ENCODE measurements at places on chromosomes 4 and X.

GRCh38 chrX:40146262-40147125 lies 48.7 kb upstream of the BCOR start:
- DNase-seq, result no peak

- no peak for DNase-seq
Observed at GRCh38 chr4:99856166-99856565, 38.1 kb downstream of the LAMTOR3 start.

DNA sequence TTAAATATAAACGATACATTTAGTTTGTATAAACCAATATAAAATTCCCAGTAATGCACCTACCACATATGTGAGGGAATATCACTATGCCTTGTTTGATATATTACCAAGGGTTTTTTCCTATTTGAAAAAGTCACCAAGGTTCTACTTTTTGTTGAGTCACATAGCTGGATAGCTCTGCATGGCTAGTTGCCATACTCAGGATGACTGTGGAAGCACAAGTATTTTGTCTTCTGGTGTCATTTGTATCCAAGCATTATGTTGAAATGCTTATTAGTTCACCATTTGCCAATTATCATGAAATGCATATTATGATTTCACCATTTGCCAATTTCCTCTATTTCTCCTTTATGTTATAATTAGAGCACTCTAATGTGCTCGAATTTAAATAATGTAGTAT lies 162.7 kb upstream of the TTC29 start:
- no peak for DNase-seq

DNA sequence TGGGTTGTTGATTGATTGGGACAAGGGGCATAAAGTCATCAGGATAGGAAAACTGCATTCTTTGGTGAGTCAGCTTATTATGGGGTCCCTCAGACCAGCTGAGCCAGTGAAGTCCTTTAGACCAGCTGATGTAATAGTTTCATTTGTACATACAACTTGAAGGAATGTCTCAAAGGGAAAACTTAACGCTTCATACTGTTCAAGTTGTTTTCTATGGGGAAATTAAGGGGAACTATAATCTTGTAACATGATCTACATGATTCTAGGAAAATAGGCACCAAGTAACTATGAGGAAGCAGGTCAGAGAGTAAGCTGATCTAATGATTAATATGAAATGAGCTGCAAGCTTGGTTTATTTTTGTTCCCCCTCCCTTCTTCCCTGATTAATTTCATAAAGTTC lies 175.1 kb upstream of the GRID2 start:
- DNase-seq, result no peak

DNA sequence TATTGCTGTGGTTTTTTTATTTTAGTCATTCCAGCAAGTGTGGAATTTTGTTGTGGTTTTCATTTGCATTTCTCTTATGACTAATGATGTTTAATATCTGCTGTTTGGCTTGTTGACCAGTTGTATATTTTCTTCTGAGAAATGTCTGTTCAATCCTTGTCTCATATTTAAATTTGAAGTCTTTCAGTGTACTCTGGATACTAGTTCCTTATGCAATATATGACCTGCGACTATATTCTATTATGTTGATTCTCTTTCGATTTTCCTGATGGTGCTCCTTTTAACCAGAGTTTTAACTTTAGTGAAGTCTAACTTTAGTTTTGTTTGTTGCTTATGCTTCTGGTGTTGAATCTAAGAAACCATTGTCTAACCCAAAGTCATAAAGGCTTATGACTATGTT lies 1528.0 kb downstream of the TECRL start:
- DNase-seq, result no peak

GRCh38 chr4:153281476-153281875 lies 63.0 kb upstream of the MND1 start:
- DNase-seq, result no peak

DNA sequence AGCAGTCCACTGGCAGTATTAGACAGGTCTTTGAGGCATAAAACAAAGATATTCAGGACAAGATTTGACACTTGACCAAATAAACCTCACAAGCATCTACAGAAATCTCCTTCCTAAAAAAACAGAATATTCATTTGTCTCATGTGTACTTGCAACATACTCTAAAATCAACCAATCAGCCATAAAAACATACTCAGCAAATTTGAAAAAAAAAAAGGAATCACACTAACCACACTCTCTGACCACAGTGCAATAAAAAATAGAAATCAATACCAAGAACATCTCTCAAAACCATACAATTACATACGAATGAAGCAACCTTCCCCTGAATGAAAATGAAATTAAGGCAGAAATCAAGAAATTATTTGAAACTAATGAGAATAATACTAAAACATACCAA lies 591.3 kb downstream of the FAM133A start:
- DNase-seq, result no peak

All from stimulated activated CD4-positive, alpha-beta T cell treated with anti-CD3 and anti-CD28 coated beads, Interleukin-2, amount 100 ng/mL, for 48 hours (primary cell).